ENCODE measurements at places on chromosomes 4 and X.

- no peak for DNase-seq
These were observed 21.2 kb downstream of the USP53 start for GRCh38 chr4:119233750-119234149.

GRCh38 chr4:187276736-187277408 is 553.2 kb upstream of the FAT1 start:
- no peak for DNase-seq

DNA sequence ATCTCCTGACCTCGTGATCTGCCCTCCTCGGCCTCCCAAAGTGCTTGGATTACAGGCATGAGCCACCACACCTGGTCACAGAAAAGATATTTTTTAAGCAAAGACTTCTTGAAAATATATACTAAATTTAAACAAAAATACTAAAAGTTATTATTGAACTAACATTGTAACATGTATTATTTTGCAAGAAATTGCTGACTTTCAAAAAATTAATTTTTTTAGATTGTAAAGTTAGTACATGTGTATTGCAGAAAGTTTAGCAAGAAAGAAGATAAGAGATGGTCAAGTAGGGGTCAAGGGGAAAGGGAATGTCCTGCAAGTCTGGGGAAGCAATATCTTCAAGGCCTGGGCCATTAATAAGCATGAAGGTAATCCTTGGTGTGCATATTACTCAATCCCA is 54.3 kb upstream of the HPGDS start:
- no peak for DNase-seq

DNA sequence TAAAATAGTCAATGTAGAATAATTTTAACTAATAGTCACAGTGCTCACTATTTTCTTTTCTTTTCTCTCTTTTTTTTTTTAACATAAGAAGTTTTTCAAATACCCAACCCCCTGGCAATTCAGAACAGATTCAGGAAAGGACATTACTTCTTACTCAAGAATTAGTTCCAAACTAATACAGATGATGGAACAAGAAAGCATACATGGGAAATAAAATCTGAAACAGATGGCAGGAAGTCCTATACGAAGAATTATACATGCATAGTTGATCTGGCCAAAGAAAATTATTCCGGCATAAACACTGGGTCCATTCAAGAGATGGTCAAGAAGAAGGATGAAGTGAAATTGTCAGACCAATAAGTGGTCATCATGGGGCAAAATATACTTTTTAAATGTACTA is 614.4 kb upstream of the INTU start:
- DNase-seq, result no peak

DNA sequence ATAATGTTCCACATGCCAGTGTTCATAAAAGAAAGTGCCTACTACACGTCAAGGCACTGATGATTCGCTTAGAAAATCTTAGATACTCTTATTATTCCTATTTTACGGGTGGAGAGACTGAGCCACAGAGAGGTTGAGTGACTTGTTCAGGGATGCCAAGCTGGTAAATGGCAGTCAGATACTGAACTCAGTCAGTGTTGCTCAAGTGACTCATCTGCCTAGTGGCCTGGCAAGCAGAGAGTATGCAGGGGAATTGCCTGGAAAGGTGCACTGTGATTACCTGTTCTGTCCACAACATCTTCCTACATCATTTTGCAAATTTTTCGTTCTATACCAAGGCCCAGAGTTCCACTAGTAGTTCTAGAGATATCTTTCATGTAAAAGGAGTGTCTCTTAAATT is 68.4 kb downstream of the RAPGEF2 start:
- DNase-seq, result no peak

DNA sequence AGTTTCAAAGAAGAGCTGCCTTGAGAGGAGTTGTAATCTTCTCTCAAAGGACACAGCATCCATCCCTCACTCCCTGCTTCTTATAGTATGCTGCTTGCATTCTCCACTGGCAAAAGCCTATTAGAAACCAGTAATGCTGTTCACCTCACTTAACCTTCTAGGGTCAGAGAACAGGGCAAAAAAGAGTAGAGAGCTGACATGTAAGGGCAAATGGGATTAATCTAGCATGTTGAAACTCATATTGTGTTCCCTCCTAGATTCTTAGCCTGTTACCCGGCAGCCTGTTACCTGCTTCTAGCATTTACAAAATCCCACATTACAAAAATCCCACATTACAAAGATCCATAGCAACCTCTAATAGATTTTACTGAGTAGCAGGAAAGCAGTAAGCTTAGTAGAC is 244.7 kb downstream of the SLC7A11 start:
- DNase-seq, result no peak

DNA sequence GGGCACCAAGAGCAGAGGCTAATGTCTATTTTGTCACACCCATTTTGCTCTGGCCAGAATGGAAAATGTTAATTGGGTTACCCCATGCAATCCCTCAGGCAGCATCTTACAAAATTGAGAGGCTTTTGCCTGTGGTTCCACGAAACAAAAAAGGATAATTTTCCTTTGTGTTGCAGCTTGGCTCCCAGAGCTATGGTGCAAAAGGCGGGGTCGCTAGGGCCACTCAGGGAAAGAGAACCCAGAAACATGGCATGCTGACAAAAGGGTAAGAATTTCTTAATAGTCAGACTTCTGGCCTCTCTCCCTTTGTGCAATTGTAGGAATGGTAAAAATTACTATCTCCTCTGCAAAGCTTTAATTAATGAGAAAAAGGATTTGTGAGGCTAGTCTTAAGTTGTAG is 119.6 kb upstream of the BANK1 start:
- no peak for DNase-seq

GRCh38 chr4:146883070-146883469 is 62.6 kb downstream of the TTC29 start:
- DNase-seq, result no peak

DNA sequence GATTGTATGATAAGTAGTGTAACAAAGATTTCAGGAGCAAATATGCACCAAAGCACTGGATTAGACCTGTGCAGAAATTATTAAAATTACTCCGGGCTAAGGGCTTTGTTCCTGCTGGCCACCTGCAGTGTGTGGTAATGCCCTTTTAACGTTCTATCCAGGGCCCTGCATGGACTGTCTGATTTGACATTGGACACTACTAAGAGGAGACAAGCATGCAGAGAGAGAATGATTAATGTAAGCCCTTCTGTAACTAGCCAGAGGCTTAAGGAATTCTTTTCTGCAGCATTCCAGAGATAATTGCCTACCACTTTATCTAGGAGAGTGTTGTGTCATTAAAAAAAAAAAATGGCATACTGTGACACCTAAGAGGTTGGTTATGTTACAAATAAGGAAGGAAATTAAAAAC is 117.0 kb downstream of the PCDH7 start:
- no peak for DNase-seq

DNA sequence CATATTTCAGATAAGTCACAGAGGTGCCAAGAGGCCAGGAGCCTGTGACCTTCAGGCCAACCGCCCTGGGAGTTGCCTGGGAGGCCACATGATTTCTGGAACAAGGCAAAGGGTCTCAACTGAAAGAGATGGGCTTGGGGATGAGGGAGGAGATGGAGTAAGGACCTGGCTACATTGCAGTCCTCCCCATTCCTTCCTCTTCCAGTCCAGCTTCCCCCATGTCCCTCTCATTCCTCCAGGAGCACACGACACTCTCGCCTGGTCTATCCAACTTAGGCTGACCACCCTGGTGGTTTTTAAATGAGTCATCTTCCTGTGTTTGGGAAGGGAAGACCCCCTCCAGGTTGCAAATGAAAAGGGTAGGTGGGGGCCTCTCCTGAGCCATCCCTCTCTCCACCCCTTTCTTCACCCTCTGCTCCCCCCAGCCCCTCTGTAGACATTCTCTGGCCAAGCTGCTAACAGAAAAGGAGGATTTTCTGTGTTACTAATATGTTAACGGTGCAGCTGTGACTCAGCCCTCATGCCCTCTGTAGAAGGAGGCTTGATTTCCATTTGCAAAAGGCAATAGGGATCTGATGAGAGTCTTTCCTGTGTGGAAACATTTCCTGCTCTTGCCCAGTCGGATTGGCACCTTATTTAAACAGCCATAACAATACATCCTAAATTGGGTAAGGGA is 79.2 kb downstream of the RTL5 start:
- no peak for DNase-seq

- peak; percentile 73 for DNase-seq
These were observed 239.6 kb downstream of the GRXCR1 start for GRCh38 chr4:43132010-43132582.

DNA sequence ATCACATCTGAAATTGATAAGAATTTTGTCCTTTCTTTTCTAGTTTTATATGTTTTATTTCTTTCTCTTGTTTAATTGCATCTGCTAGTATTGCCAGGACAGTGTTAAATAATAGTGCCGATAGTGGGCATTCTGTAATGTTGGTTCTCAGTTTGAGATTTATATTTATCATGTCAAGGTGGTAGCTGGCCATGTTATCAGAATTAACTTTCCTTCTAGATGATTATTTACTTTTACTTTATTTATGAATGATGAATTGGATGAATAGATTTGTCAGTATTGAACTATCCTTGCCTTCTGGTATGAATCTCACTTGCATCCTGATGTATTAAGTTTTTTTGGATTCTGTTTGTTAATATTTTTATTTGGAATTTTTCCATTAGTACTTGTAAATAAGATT is 42.7 kb downstream of the METAP1 start:
- DNase-seq, result no peak

DNA sequence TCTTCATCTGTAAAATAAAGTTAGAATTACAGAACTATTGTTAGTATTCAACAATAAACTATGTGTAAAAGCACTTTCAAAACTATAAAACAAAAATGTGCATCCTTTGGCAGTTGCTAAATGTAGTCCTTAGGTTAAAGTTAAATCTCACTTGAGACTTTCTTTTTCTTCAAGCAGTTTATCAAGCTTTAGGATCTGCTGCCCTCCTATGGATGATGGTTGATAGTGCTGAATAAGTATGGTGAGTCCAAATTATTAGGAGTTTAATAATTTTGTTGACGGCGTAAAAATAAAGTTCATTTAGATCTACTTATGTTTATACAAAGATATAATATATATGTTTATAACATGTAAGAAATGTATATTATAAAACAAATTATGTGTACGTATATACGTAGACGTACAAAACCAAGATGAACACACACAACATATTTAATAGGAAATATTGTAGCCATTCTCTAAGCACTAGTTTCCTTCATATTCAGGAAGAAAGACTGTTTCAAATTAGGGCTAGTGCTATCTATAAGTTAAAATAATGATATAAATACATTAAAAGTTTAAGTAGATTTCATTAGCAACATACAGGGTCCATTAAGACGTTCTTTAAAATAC is 22.3 kb downstream of the UGT2A2 start:
- DNase-seq, result no peak

GRCh38 chr4:186688150-186688943 is 35.3 kb downstream of the FAT1 start:
- no peak for DNase-seq

DNA sequence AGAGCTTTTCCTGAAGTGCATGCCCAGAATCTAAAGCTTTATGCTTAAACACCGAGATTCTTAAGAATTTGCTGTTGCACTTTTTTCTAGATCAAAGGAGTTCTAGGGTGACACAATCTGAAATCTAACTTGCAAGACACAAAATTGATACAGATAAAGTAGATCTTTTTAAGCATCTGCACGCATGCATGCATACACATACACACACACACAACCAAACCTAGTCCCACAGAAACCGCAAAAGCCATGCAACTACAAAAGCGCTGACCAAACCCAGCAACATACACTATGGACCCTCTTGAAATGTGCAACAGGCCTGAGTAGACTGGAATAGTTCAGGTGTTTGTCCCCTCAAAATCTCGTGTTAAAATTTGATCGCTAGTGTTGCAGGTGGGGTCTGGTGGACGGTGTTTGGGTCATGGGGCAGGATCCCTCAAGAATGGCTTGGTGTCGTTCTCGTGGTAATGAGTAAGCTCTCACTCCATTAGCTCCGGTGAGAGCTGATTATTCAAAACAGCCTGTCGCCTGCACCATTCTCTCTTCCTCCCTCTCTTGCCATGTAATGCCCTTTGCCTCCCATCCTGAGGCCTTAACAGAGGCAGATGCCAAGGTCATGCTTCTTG is 52.7 kb downstream of the IRF2 start:
- DNase-seq, result no peak

- no peak for DNase-seq
These were observed 198.8 kb upstream of the FAT4 start for GRCh38 chr4:125115941-125116340.

- no peak for DNase-seq
These were observed 260.8 kb downstream of the BCOR start for GRCh38 chrX:39836802-39837420.

GRCh38 chrX:51955200-51955599 is 61.8 kb downstream of the MAGED1 start:
- DNase-seq, result no peak

GRCh38 chr4:69888336-69888735 is 28.4 kb upstream of the SULT1E1 start:
- DNase-seq, result no peak

DNA sequence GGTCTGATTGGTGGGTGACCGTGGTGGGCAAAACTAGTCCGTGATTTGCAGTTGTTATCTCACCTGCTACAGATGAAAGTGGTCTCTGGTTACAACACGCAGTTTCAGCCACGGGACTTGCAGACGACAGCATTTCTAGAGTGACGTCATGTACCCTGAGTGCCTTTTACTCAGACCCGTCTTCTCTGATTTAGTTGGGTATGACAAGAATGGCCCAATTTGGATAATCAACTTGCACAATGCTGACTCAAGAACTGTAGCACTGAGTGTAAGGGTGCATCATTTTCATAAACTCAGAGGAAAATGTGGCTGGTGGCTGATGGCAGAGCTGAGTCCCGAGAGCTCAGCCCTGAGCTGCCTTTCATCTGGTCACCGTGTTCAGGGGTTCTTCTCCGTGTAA is 281.4 kb upstream of the FRG1 start:
- no peak for DNase-seq

DNA sequence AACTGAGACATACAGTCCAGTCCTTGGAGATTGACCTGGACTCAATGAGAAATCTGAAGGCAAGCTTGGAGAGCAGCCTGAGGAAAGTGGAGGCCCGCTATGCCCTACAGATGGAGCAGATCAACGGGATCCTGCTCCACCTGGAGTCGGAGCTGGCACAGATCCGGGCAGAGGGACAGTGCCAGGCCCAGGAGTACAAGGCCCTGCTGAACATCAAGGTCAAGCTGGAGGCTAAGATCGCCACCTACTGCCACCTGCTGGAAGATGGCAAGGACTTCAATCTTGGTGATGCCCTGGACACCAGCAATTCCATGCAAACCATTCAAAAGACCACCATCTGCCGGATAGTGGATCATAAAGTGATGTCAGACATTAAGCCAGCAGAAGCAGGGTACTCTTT is 20.4 kb upstream of the FRMPD3 start:
- no peak for DNase-seq

- no peak for DNase-seq
These were observed 152.7 kb downstream of the TEX11 start for GRCh38 chrX:70755850-70756249.

GRCh38 chrX:9586992-9587392 is 122.1 kb downstream of the TBL1X start:
- no peak for DNase-seq

GRCh38 chr4:84965553-84966381 is 723 bp downstream of the WDFY3 start:
- DNase-seq, result peak; percentile 69

- DNase-seq, result no peak
These were observed 37.7 kb downstream of the PTCHD1 start for GRCh38 chrX:23372220-23372902.

GRCh38 chr4:186839122-186840037 is 115.7 kb upstream of the FAT1 start:
- DNase-seq, result peak; percentile 54
